ENCODE measurements at places on chromosomes 2 and 18.

GRCh38 chr18:46424898-46425297 lies 232.1 kb downstream of the LOXHD1 start:
- DNase-seq: no peak

DNA sequence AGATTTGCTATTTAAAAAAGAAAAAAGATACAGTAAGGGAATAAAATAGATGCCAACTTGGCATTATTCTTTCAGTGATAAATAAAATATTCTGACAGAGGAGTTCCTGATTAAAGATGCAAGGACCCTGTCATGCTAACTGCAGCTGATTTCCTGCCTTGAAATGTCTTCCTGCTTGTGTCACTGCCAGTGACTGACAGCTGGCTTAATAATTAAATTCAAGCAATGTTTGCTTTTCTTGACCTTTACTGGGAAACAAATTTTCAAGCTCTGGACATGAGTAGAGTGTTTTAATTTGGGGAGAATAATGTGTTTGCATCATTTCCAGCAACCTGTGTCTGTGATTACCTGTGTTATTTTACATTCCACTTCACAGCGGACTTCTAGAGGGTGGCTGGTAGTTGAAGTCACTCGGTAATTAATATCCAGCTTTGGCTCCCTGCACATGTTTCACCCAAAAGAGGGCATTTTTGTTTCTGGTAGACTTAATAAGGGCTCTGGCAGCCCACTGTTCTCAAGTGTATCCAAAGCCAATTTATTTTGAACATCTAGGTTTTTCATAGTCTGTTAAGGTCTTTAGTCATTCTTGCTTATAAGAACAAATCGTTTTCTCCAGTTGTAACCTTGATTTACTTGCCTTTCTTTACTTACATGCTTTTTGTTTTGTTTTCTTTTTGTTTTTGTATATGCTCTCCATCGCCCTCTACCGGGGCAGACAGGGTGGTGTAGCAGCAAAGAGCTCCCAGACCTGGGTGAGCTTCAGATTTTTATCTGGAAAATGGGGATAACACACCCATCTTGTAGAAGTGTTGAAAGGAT lies 48.5 kb upstream of the PROKR1 start:
- no peak for DNase-seq

DNA sequence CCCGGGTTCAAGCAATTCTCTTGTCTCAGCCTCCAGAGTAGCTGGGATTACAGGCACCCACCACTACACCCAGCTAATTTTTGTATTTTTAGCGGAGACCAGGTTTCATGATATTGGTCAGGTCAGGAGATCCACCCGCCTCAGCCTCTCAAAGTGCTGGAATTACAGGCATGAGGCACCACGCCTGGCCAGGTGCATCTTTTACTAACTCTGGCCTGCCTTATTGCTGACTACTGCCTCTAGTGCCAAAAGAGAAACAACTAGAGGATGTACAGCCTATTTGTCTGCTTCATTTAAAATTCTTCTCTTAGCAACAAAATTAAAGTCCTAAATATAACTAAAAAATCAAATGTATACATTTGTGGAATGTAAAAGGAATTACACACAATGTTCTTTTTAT lies 115.4 kb downstream of the BMPR2 start:
- DNase-seq: no peak

DNA sequence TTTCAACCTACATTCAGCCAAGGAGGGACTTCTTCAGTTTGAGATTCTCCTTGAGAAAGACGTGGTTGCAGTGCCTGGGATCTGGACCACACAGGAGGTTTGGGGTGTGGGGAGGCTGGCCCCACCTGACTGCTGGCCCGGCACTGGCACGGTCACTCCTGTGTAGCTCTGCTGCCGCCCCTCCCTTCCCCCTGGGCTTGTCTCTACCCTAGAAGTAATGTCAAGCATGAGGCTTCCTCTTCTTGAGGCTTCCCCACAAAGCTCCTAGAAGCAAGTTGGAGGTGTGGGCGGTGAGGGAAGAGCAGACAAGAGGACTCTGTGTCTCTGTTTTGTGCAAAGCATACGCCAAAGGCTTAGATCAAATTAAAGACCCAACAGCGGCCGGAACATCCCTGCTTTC lies 8.7 kb downstream of the KLHL29 start:
- no peak for DNase-seq

- DNase-seq: no peak
These were observed 1.7 kb upstream of the SLC3A1 start for GRCh38 chr2:44273596-44273995.

DNA sequence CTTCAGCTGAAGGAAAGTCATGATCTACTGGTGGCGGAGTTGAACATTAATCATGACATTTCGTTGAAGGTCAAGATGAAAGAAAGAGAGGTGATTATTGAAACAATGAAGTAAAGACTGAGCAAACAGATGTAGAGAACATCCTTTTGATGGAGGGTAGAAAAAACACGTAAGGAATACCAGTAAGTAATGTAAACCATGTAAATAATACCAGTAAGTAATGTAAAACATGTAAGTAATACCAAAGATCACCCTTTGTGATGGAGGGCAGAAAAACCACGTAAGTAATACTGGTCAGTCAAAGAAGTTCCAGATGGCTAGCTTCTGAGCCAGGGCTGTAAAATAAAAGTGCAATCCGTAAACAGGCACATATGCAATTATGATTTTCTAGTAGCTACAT lies 1387.7 kb downstream of the SUCLG1 start:
- no peak for DNase-seq

- no peak for DNase-seq
These were observed 15.9 kb downstream of the SMAD7 start for GRCh38 chr18:48934723-48935432.

DNA sequence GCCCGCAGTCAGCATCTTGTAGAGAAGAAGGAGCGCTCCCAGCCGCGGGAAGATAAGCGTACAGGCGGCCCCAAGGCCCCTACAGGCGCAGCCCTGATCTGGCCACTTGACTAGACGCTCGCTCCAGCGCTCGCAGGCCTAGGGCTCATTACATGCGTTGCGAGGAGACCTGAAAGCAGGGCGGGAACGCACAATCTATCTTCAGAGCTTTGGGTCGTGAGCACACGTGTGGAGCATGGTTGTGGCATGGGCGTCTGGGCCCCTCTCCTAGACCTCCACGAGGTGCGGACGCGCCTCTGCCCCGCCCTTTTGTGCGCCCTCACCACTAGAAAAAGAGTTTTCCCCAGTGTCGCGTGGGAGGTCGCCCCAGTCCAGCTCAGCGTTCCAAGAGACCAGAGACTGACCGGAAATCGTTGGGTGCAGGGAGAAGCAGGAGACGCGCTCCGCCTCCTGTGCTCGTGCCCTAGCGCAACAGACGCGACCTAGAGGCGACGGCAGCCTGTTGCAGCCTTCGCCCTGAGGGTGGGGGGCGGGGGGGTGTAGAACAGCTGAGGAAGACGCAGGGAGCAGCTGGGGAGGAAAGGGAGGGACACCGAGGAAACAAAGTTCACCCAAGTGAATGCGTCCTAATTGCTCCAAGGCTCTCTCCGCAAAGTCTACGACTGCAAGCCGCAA lies 12.6 kb downstream of the NR4A2 start:
- DNase-seq: no peak

- DNase-seq: no peak
These were observed 552.0 kb upstream of the NRP2 start for GRCh38 chr2:205130111-205130829.

DNA sequence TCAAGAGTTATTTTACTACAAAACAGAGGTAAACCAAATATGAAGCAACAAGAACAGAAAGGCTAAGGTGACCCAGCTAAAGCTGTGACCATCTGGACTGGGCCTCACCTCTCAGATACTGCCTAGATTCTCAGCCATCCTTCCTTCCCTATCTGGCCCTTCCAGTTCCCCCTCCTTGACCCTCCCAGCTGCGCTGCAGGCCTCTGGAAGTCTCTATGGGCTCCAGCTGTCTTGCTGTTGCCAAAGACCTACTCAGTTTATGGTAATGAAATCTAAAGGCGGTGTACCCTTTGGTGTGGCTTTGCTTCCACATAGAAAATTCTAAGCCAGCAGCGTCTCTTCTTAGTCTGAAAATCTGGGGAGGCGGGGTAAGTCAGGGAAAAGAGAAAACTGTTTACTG lies 55.7 kb downstream of the ARHGEF33 start:
- no peak for DNase-seq

GRCh38 chr2:150732064-150732463 lies 244.6 kb upstream of the RND3 start:
- DNase-seq: no peak

DNA sequence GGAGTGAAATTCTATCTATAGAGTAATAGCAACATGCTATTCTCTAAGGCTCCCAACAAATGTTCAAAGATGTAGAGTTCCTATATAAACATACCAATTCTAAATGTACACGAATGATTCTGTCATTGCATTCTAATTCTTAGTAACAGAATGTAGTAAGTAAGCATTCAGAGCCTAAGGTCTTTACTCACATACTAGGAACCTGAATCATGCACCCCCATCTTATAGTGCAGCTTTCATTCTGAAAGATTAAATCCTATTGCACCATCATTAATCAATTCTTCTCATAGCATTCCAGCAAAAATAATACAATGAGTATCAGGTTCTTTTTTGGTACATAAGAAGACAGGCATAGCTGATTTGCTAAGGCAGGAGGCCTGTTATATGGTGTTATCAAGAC lies 230.0 kb downstream of the NCKAP5 start:
- no peak for DNase-seq

- no peak for DNase-seq
These were observed 250.5 kb downstream of the SLC8A1 start for GRCh38 chr2:40201425-40201824.

DNA sequence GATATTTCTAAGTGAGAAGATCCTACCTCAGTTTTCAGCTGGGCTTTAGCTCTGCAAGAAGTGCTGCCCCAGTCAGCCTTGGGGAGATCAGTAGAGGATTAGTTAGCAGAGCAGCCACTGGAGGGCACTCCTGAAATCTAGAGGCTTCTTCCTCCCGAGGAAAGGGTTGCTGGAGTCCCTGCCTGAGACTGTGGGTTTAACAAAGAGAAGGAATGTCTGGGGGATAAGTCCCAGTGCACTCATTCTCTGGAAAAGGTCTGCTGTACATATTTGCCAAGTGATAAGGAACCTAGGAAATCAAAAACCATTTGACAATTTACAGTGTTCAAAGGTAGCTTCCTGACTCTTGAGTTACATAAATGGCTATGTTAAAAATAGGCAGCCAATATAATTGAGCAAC lies 207.2 kb downstream of the SLC8A1 start:
- no peak for DNase-seq

GRCh38 chr2:119326938-119327337 lies 39.7 kb downstream of the C2orf76 start:
- DNase-seq: no peak

DNA sequence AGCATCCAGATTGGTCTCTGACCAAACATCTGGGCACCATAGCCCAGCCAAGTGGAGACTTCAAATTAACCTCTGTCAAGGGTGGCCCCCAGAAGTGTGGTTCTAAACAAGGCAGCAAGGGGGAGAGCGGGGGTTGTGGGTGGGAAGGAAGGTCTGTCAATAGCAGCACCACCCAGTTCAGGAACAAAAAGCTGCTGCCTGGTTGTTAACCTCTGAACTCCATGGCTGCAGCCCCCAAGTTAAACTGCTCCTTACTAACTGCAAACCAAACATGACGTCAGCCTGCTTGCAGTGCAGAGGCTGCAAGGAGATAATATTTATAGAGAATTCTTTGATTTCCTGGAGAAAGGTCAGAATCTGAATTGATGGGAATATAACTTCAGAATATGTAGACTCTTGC lies 76.5 kb downstream of the ARL4C start:
- DNase-seq: no peak

DNA sequence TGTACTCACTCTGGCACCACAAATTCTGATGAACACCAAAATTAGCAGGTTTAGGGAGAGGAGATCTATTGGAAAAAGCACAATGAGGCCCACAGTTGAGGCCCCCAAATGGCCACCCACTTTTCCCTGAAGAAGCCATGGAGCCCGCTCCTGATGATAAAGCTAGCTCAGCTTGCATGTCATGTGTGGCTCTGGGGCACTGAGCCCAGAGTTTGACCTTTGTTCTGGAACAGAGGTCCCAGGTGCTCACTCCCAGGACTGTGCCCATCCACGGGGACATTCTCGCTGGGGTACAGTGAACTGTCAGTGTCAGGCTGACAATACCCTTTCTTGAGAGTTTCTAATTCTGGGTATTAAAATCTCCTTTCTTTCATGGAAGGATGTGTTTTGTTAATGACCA lies 36.2 kb downstream of the XDH start:
- DNase-seq: no peak

- no peak for DNase-seq
These were observed 75.0 kb upstream of the SLC25A52 start for GRCh38 chr18:31835528-31836133.

- DNase-seq: no peak
These were observed 39.4 kb downstream of the KIF5C start for GRCh38 chr2:148914463-148914862.

DNA sequence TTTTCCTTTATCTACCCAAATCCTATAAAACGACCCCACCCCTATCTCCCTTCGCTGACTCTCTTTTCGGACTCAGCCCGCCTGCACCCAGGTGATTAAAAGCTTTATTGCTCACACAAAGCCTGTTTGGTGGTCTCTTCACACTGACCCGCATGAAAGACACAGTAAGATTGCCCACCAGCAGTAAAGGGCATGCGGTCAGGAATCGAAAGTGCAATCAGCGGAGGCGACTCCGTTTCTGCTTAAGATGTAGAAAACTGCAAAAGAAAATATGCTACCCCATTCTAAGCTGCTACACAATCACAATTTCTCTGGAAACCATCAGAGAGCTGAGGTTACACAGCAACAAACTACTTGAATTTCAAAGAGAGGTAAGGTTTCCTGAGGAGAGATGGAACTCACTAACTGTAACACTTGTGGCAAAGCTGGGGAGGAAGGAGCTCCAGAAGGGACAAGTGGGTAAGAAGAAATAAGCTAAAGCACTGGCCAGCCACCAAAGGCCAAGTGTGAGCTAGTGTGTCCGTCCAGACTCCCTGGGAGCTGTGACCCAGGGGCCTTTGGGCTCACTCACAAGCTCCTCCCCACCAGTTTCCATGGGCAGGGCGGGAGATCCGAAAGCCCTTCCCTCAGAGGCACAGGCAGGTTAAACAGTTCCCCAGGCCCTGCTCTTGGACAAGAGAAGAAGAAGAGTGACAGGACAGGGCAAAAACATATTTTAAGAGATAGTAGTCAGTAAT lies 72.8 kb upstream of the TGFA start:
- no peak for DNase-seq

DNA sequence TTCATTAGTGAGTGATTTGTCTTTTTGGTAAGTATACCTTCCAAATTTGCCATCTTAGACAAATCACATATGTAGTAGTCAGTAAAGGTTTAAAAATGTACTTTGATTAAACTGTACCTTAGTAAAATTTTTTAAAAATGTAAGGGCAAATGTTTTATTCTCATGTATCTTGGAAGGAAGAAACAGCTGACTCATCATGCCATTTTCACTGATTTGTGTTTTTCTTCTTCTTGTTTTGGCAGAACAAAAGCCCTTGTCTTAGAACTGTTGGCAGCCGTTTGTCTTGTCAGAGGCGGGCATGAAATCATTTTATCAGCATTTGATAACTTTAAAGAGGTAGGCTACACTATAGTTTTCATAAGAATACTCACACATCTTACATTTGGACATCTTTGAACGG lies 136.5 kb downstream of the PRPF40A start:
- no peak for DNase-seq

- no peak for DNase-seq
These were observed 103.9 kb upstream of the TMEFF2 start for GRCh38 chr2:192298664-192299063.

- no peak for DNase-seq
These were observed 24.4 kb downstream of the PSD4 start for GRCh38 chr2:113198048-113198789.

GRCh38 chr2:105297216-105297615 lies 32.3 kb downstream of the TGFBRAP1 start:
- no peak for DNase-seq
